Lower leg skin (tissue), 4 donors: ENCODE measurements at places on chromosomes 6 and 20. TPM values are rescaled to one million over a fixed set of nuclear protein-coding genes. Genes with fewer than 3 reads are reported as not detected.
A peak's percentile ranks its signal among the peaks of the same experiment; 100 is the strongest.

DNA sequence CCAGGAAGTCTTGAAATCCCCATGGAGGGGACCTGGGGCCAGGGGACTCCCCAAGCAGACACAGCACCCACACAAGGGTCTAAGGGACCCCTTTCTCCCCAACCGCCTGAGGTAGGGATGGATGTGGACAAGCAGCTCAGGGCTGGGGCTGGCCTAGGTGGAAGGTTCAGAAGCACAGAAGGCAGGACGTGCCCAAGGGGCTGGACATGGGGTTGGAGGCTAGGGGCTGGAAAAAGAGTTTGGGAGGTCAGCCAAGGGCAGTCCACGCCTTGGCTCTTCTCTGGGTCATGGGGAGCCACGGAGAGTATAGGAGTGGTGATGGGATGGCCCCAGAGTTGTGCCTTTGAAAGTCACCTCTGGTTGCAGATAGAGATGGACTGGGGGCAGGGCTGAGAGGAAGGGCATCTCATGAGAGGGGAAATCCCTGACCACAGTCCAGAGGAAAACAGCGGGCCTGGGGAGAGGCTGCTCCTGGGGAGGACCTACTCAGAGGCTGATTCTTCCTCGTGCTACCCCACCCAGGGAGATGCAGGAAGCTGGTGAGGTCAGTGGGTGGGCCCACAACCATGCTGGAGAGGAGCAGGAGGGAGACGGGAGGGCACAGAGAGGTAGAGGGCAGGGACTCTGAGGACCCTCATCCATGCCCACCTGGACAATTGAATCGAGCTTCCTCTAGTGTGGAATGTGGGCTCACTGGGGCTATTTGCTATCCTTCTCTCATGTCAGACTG lies 2.5 kb upstream of the HSPA12B start:
- no peak for DNase-seq

GRCh38 chr6:70551566-70551965 lies 15.2 kb upstream of the SDHAF4 start:
- no peak for DNase-seq

- no peak for DNase-seq
These were observed 26.5 kb downstream of the CD109 start for GRCh38 chr6:73722318-73723060.

GRCh38 chr6:130841128-130841728 lies 14.0 kb downstream of the SMLR1 start:
- DNase-seq: no peak

GRCh38 chr6:158439255-158439654 lies 120.6 kb upstream of the TMEM181 start:
- DNase-seq: no peak

- no peak for DNase-seq
These were observed 7.3 kb upstream of the DLGAP4 start for GRCh38 chr20:36298795-36299339.

DNA sequence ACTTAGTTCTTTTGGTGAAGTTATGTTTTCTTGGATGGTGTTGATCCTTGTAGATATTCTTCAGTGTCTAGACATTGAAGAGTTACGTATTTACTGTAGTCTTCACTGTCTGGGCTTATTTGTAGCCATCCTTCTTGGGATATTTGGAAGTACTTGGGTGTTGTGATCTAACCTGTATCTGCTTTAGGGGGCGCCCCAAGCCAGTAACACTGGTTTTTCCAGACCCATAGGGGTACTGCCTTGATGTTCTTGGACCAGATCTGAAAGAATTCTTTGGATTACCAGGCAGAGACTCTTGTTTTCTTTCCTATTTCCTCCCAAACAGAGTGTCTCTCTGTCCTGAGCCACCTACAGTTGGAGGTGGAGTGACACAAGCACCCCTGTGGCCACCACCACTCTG lies 309.1 kb upstream of the IMPG1 start:
- DNase-seq: no peak

DNA sequence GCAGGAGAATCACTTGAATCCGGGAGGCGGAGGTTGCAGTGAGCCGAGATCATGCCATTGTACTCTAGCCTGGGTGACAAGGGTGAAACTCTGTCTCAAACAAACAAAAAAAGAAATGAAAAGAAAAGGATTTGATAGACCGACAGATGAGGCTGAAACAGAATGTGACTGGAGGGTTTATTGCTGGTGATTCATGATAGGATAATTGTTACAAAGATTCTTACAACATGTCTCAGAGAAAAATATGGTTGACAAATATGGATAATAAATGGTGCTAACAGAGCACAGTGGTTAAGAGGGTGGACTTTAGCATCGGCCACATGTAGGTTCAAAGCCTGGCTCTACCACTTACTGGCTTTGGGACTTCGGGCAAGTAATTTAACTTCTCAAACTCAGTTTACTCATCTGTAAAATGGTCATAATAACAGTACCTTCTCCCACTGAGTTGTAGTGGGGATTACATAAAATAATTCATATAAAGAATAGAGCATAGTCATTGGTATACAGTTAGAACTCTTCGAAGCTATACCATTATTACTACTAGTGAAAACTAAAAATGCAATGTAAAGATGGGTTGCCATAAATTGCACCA lies 131.9 kb downstream of the MAP3K7 start:
- no peak for DNase-seq

DNA sequence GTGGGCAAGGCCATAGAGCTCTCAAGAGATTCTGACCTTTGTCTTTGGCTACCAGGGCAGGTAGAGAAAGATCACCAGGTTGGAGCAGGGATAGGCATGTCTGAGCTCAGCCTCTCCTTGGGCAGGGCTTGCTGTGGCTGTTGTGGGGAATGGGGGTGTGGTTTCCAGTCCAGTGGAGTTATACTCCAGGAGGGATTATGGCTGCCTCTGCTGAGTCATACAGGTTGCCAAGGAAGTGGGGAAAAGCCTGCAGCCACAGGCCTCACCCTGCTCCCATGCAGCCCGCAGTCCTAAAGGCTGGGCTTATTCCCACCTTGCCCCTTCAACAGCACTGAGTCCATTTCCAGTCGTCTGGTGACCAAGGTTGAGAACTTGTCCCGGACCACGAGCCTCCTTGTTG lies 21.9 kb downstream of the MEP1A start:
- peak; percentile 22 for DNase-seq

DNA sequence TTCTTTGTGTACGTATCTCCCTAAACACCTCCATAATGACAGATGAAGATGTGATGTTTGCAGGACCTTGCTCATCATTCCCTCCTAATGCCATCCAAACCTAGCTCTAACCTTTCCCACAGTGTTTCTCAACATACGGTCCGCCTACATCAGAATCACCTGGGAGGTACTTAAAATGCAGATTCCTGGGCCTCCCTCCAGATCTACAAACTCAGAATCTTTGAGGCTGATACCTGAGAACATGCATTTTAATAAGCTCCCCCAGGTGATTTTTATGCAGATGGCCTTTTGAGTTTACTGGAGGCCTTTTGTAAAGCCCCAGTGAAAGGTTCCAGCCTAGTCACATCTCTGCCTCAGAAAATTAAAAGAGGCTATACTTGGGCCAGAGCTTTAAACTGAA lies 40.5 kb downstream of the METTL24 start:
- no peak for DNase-seq

DNA sequence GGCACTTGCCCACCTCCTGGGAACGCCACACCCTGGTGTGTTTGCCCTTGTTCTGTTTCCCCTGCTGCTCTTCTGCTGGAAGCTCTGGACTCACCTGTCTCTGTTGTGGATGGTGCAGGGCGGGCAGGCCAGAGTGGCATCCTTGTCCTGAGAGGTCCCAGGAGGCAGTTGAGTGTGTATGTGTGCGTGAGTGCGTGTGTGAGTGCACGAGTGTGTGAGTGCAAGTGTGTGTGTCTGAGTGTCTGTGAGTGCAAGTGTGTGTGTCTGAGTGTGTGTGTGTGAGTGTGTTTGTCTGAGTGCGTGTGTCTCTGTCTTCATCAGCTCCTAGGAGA lies 12.2 kb downstream of the IGF2R start:
- DNase-seq: peak; percentile 83

DNA sequence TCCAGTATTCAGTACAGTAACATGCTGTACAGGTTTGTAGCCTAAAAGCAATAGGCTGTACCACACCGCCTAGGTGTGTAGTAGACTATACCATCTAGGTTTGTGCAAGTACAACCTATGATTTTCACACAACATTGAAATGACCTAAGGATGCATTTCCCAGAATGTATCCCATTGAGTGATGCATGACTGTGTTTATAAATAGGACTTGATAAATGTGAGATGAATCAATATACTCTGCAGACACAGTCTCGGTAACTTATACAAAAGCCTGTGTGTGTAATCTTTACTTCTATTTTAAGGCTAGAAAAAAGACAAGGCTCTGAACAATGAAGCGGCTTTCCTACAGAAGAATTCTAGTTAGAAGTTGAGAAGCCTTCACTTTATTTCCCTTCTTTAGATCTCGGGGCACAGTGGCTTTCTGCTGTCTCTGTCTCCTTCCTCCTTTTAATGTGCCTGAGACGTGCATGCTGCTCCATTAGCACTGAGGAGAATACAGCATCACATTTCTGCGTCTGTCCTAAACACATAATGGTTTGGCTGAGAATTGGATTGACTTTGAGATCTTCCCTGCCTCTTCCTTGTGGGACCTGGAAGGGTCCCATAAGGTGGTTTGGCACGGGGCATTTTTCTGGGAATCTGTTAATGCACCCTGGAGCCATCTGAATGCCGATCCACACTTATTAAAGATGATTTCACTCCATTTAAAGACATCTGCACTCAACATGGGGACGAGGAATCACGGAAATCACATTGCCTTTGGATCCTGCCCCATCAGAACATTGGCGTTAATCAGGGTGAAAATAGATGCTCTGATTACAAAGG lies 112.5 kb downstream of the SCML4 start:
- DNase-seq: no peak

DNA sequence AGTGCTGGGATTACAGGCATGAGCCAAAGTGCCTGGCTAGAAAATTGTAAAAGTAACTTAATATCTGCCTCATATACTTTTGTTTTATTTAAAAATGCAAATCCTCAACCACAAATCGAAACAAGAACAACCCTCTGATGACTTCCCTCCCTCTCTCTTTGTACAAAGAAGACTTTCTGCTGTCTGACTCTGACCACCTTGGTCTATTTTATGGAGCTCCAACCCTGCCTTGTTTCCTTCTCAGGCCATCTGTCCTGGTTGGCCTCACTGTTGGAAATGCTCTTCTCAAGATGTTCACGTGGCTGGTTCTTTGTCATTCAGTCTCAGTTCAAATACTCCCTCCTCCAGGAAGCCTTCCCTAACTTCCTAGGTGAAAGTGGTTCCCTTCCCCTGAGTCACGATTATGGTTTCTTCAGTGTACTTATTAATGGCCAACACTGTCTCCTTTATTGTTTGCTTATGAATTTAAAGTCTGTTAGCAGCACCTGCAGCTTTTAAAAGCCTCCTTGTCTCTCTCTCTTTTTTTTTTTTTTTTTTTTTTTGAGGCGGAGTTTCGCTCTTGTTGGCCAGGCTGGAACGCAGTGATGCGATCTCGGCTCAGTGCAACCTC lies 151.5 kb upstream of the SALL4 start:
- no peak for DNase-seq

- no peak for DNase-seq
These were observed 181.9 kb downstream of the SYNDIG1 start for GRCh38 chr20:24651171-24651975.

- no peak for DNase-seq
These were observed 69.9 kb upstream of the BTBD3 start for GRCh38 chr20:11847827-11848226.

GRCh38 chr20:8933381-8933807 lies 135.5 kb upstream of the PLCB4 start:
- DNase-seq: peak; percentile 37

DNA sequence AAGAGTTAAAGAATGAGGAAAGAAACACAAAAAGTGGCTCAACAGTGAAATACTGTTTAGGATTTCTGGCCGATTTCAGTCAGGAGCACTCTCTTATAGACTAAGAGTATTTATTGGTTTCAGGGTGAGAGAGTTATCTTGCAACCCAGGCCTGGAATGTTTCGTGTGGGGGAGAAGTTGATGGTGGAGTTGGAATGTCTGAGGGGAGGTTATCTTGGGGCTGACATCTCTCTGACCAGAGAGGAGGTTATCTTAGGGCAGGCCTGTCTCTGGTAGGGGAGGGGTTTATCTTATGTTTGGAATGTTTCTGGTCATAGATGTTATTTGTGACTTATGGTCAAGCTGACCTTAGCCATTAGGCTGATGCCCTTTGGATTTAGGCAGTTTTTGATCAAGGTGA lies 80.3 kb downstream of the HTR1B start:
- DNase-seq: no peak

Gene CDSN
- 651 TPM for total RNA-seq

Gene SLC16A10
- total RNA-seq: 50.9 TPM

Gene KCNB1
- 5.2 TPM for total RNA-seq

Gene PARD6B
- 11.8 TPM for total RNA-seq
